ENCODE measurements at places on chromosomes 2 and 18.
A peak's percentile ranks its signal among the peaks of the same experiment; 100 is the strongest.

DNA sequence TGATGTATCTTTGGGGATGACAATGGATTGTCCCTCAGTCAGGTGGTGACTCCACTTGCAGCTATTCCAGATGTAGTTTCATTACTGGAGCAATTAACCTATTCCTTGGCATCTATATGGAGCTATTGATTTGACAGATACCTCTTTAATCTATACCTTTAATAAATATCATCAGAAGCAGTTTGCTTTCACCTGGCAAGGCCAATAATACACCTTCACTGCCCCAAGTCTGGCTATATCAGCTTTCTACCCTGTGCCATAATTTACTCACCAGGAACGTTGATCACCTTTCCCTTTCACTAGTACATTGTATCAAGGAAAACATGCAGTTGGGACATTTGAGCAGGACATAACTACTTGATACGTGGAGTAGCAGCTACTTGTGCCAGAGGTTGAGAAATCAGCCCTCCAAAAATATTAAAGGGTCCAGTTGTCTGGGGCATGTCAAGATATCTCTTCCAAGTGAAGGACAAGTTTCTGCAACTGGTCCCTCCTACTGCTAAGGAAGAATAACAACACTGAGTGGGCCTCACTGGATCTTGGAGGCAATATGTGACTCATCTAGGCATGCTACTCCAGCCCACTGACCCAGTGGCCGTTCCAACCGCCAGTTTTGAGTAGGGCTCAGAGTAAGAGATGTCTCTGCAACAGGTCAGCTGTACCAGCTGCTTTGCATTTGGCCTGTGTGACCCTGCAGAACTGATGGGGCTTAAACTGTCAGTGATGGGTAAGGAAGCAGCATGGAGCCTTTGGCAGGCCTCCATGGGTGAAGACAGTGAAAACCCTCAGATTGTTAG, 67.0 kb downstream of the PSMG2 start:
- H3K36me3 ChIP-seq: no peaks in the 10 kb centered on the region
- H3K27ac ChIP-seq: no peak overlapping the region
- no peaks in the 10 kb centered on the region for H3K27me3 ChIP-seq
- DNase-seq: no peak

- peaks cover 3% of the 10 kb centered on the region for H3K27me3 ChIP-seq
- no peak overlapping the region for H3K27ac ChIP-seq
- peaks cover 12% of the 10 kb centered on the region for H3K36me3 ChIP-seq
- no peak overlapping the region for H3K4me3 ChIP-seq
Measured at GRCh38 chr2:190696792-190697398, 48.0 kb downstream of the NAB1 start.

- no peaks in the 10 kb centered on the region for H3K27me3 ChIP-seq
- H3K4me3 ChIP-seq: no peak overlapping the region
- no peak overlapping the region for H3K27ac ChIP-seq
- H3K36me3 ChIP-seq: no peaks in the 10 kb centered on the region
Measured at GRCh38 chr2:7007846-7008741, 90.9 kb downstream of the RNF144A start.

GRCh38 chr2:51368250-51368649, 336.3 kb upstream of the NRXN1 start:
- H3K36me3 ChIP-seq: no peaks in the 10 kb centered on the region
- H3K4me3 ChIP-seq: no peak overlapping the region
- no peaks in the 10 kb centered on the region for H3K27me3 ChIP-seq
- H3K27ac ChIP-seq: no peak overlapping the region
- DNase-seq: no peak
- no peaks in the 10 kb centered on the region for H3K4me1 ChIP-seq

- no peaks in the 10 kb centered on the region for H3K27me3 ChIP-seq
- no peaks in the 10 kb centered on the region for H3K36me3 ChIP-seq
- DNase-seq: no peak
- peak overlapping the region; percentile 35 for H3K27ac ChIP-seq
Measured at GRCh38 chr18:44725300-44726058, 44.8 kb downstream of the SETBP1 start.

DNA sequence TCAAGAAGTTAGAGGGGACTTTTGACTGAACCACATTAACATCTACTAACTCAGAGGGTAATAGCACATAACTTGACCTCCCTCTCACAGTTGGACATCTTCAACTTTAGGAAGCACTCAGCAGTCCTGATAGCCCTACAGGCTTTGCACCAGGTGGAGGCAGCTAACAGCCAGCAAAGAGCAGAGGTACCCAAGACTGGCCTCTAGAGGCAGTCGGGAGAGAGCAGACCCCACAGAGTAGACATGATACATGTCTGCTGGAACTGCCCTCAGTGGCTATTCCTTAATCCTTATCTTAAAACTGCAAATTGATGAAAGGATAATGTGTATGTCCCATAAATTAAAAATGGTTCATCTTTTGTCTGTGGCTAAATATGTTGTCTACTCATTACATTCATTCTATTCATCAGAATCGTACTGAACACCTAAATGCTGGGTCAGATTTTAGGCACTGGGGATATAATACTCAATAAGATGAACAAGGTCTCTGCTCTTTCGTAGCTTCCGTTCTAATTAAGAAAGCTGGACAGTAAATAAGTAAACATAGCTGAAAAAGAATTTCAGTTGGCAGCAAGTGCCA, 49.8 kb downstream of the CAB39 start:
- peaks cover 76% of the 10 kb centered on the region for H3K36me3 ChIP-seq
- H3K27ac ChIP-seq: no peak overlapping the region
- no peak for DNase-seq
- H3K4me3 ChIP-seq: no peak overlapping the region
- no peaks in the 10 kb centered on the region for H3K27me3 ChIP-seq

- H3K27me3 ChIP-seq: no peaks in the 10 kb centered on the region
- no peak for DNase-seq
- H3K36me3 ChIP-seq: peaks cover 66% of the 10 kb centered on the region
- no peak overlapping the region for H3K4me3 ChIP-seq
- peak overlapping the region; percentile 5 for H3K27ac ChIP-seq
Measured at GRCh38 chr2:1656961-1657841, 87.1 kb downstream of the PXDN start.

All from RWPE2 (cell line).